ENCODE measurements at places on chromosomes 4 and X.
A peak's percentile ranks its signal among the peaks of the same experiment; 100 is the strongest.

- H3K4me3 ChIP-seq = no peak overlapping the region
- H3K4me1 ChIP-seq = peaks cover 13% of the 10 kb centered on the region
- no peak overlapping the region for H3K27ac ChIP-seq
- DNase-seq = peak; percentile 78
Measured at GRCh38 chr4:174156239-174156826, 127.1 kb downstream of the FBXO8 start.

DNA sequence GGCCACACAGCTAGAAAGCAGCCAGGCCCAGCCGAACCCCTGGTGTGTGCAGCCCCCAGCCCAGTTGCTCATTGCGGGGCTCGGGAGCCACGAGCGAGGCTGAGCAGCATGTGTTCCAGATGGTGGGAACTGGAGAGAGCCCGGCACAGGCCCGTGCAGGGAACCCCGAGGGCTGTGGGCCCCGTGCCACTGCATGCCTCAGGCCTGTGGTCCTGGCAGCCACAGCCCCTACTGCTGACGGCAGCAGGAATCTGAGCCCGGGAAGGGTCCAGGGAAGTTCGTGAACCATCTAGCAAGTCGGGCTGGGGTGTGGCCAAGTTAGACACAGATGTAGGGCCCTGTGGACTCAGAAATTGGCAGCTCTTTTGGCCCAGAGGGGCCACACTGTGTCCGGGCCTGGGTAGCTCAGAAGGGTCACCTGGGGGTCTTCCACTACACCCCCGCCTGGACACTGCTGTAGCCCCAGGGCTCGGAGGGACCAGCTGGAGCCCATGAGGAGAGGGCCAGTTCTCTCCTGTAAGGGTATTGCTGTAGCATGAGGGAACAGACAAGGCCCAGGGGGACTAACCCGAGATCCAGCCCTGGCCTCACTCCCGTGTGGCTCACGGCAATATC is 12.1 kb downstream of the HTRA3 start:
- peak; percentile 82 for DNase-seq
- peaks cover 38% of the 10 kb centered on the region for H3K4me1 ChIP-seq
- H3K4me3 ChIP-seq = no peak overlapping the region
- no peak overlapping the region for H3K27ac ChIP-seq
- no peaks in the 10 kb centered on the region for H3K36me3 ChIP-seq

GRCh38 chr4:82508806-82509428 is 52.9 kb downstream of the TMEM150C start:
- no peaks in the 10 kb centered on the region for H3K27me3 ChIP-seq
- DNase-seq = no peak
- no peak overlapping the region for H3K4me3 ChIP-seq
- H3K4me1 ChIP-seq = no peaks in the 10 kb centered on the region

DNA sequence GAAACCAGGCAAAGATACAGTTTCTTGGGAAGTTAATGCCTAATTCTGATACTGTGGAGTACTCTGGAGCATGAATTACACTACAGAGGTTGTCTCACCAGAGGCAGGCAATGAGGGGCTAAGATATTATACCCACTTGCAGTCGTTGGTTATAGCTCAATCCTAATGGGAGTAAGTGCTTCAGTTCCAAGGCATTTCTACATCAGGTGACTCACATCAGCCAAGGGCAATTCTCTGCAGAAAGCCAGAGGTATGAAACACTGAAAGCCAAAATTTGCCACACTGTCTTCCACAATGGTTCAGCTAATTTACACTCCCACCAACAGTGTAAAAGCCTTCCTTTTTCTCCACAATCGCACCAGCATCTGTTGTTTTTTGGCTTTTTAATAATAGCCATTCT is 174.0 kb upstream of the IL15 start:
- DNase-seq = no peak
- H3K4me3 ChIP-seq = no peak overlapping the region
- H3K27me3 ChIP-seq = no peaks in the 10 kb centered on the region
- no peaks in the 10 kb centered on the region for H3K36me3 ChIP-seq

- peak overlapping the region; percentile 71 for H3K4me3 ChIP-seq
- no peak for DNase-seq
- peak overlapping the region; percentile 79 for H3K27ac ChIP-seq
- no peaks in the 10 kb centered on the region for H3K4me1 ChIP-seq
- no peaks in the 10 kb centered on the region for H3K36me3 ChIP-seq
Measured at GRCh38 chrX:3712870-3713224, 602 bp downstream of the PRKX start.

DNA sequence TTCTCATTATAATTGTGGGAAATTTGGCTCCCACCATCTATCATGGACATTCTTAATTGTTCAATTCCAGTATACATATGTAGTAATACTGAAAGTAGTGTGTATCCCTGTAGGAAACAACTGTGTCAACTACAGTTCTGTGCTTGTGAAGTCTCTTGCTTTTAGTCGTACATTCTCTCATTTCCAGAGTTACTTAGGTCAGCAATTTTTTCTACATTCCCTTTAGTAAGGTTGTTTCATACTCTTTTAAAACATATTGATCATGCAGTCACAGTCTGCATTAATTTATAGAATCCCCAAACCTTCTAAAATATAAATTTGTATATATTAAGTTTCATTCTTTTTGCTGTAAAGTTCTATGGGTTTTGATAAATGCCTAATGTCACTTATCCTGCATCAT is 289.2 kb upstream of the PCDH10 start:
- H3K4me1 ChIP-seq = no peaks in the 10 kb centered on the region
- no peaks in the 10 kb centered on the region for H3K36me3 ChIP-seq
- no peak for DNase-seq
